ENCODE measurements at places on chromosomes 5 and 9. TPM values are rescaled to one million over a fixed set of nuclear protein-coding genes. Genes with fewer than 3 reads are reported as not detected.

The SLC6A7 gene
- total RNA-seq, result not detected

The TRIM7 gene
- 0.74 TPM for total RNA-seq

The FREM1 gene
- total RNA-seq, result 0.49 TPM

The STING1 gene
- total RNA-seq, result 42.1 TPM

The PCAT7 gene
- 0.09 TPM for total RNA-seq

The HMCN2 gene
- not detected for total RNA-seq

The FYB1 gene
- total RNA-seq, result 0.54 TPM

The PCDHA13 gene
- total RNA-seq, result 0.08 TPM

The IL4 gene
- not detected for total RNA-seq

The ZNF883 gene
- 4.3 TPM for total RNA-seq

The GFPT2 gene
- 54.4 TPM for total RNA-seq

The AFAP1L1 gene
- 10.8 TPM for total RNA-seq
